ENCODE measurements at places on chromosomes 1 and 21.

GRCh38 chr1:24846671-24847070 is 83.4 kb downstream of the RUNX3 start:
- DNase-seq: no peak

DNA sequence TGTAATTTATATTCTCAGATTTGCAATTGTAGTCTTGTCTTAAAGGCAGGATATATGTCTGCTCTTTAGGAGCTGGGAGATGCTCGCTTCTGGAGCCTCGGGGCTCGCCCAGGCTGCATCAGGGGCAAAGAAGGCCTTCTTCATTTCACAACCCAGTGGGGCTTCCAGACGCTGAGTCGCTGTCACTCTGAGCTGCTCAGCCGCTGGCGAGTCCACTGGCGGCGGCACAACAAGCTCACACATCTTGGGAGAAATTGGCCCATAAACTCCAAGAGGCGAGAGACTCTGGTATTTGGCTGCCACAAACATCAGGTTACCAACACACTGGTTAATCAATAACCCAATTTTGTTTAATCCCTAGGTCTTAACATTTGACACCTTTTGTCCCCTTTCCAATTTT is 216.6 kb downstream of the ATG4C start:
- no peak for DNase-seq

GRCh38 chr1:25971066-25971810 is 26.6 kb downstream of the PAFAH2 start:
- DNase-seq: no peak

DNA sequence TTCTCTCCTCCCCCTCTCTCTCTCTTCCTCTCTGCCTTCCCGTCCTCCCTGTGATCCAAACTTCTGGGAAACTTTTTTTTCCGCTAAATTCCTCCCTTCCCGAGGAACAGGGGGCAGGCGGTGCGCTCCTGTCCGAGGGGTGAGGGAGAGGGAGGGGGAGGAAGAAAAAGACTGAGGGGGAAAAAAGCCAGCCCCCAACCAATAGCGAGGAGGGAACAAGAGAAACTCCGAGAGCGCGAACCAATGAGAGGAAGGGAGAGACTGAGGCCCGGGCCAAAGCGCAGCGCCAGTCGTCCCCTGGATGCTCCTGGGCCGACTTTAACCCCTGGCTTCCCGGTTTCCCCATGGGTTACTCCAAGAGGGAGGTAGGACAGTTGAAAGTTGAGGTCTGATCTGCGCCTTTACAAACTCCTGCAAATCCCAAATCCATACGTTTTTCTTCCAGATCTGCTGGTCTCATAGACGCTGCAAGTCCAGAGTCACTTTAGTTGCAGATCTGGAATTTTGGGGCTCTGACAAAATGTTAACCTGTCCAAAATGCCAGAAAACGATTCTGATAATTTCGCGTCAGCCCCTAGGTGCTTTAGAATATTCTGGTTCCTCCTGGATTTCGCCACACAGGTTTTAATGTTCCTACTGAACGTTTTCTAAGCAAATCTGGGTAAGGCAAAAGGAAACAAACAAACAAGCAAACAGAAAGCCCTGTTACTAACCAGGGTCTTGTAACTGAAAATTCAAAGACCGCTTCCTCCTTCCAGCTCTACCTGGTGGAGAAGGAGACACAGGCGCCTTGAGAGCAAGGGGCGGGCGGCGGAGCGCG is at the start of gene TBX15:
Gene TBX15, minus strand, starts transcription at position 158 of the 820 bp plus-strand sequence. CDS start 548 bp downstream, outside the sequence.
- no peak for DNase-seq

DNA sequence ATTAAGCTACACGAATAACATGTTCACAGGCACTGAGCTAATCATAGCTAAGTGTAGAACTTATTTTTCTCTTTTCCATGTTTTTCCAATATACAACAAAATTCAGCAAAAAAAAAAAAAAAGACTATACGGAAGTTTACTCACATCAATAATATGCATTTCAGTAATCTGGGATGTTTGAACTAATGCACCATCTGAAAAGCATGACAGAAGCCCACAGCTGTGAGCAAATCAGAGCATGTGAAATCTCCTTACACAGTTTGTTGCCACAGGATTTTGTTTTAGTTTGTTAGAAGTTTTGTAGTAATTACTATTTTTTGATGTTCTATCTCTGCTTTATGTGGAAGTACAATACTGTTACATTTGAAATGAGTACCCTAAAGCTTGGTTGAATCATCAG is 1051.7 kb downstream of the TTLL7 start:
- no peak for DNase-seq

DNA sequence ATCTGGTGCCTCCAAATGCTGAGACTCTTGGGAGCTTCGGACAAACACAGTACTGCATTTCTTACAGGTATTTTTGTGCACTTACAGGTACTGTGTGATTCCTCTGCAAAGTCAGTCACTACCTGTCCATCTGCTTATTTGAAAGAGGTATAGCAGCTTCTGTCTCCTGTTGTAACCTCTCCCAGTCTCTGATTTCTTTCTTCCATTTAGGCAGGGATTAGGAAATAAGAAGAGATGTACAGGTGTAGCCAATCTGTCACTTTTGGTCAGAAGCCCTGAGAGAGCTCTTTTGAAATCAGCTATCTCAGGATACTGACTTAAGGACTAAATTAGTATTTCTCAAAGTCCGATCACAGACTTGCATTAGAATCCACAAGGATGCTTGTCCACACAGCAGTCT is 54.0 kb downstream of the AKT3 start:
- no peak for DNase-seq

DNA sequence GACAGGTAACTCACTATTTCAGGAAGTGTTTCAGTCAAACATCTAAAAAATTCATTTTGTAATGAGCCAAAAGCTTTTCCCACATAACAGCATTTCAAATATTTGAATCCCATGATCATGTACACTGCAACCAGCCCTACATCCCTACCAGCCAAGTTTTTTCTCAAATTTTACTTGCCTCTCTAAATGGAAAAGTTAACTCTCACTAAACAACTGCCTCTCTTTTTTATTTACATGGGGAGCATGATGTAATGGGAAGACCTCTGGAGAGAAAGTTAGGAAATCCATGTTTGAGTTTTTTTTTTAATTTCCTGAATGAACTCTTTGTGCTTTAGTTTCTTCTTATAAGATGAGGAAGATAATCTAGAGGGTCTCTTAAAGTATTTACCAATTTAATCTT is 70.5 kb downstream of the TTLL7 start:
- DNase-seq: no peak

DNA sequence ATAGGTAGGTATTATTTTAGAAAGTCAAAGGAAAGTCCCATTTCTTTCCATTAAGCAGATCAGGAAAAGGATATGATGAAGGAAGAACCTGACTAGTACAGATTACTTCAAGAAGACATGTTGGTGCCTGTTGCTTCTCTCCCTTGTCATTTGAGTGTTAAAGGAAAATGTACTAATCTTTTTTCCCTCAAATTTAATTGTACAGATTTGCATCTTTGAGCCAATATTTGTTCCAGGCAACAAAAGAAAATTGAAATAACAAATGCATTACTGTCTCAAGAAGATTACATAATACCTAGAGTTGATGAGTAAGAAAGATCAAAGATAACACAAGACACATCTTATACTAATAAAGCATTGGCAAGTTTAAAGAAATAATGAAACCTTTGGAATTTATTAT is 566.9 kb upstream of the ZP4 start:
- DNase-seq: no peak

GRCh38 chr1:167922023-167922422 is 8.1 kb upstream of the ADCY10 start:
- DNase-seq: peak; percentile 41

DNA sequence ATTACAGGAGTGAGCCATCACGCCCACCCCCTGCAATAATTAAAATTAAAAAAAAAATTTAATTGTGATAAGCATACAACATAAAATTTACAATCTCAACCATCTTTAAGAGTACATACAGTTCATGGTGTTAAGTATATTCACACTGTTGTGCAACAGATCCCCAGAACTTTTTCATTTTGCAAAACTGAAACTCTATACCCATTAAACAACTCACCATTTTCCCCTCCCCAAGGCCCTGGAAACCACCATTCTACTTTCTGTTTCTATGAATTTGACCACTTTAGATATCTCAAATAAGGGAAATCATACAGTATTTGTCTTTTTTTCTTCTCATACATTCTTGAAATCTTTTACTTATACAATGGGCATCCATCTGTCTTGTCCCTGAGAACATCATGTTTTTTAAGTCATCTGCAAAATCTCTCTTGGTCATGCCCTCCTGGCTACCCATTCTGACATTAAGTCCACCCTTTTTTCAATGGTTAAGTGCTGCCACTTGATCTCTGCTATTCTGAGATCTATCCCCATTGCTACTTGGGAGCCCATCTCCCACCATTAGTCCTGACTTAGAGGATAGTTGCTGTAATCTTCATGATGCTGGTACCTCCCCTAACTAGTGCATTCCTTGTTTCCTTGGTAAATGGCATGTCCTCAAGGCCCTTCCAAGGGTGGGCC is 39.4 kb upstream of the ZFYVE9 start:
- no peak for DNase-seq

- DNase-seq: no peak
Measured at GRCh38 chr1:69947837-69948236, 257.5 kb downstream of the LRRC40 start.

GRCh38 chr1:244301595-244302130 is 150.0 kb downstream of the ADSS2 start:
- no peak for DNase-seq

DNA sequence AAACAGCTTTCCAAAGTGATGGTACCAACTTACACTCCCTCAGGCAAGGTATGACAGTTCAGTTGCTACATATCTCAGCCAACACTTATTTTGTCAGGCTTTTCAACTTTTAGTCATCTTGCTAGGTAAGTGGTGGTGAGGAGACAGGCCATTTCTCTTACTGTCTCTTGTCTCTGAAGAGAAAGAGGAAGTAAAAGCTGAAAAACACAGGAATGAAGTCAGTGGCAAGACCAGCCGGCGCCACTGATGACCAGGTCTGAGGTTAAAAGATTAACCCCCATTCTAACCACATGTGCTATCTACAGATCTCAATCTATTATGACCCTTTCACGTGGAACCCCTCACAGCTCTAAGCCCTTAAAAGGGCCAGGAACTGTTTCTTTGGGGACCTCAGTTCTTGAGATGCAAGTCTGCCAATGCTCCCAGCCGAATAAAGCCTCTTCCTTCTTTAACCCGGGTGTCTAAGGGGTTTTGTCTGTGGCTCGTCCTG is 4.2 kb downstream of the ADCY10 start:
- DNase-seq: no peak

DNA sequence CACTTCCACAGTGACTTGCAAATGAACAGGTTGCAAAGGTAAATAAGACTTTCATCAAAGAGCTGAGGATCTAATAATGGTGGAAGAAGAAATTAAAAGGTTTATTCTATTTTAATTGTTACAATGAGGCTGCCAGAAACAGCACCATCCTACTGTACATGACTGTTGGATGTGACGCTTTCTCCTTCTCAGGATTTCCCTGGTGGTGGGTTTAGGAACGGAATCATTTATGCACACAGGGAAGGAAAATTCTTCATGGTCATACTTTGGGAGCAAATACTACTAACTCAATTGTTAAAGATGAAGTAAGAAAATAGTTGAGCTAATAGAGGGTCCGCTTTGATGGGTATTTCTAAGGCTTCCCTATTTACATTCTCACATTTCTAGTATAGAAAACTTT is 22.2 kb upstream of the LYPLAL1 start:
- DNase-seq: no peak

GRCh38 chr1:214216779-214217178 is 64.2 kb upstream of the SMYD2 start:
- no peak for DNase-seq

GRCh38 chr1:26960625-26960966 is 328 bp upstream of the KDF1 start:
- no peak for DNase-seq

DNA sequence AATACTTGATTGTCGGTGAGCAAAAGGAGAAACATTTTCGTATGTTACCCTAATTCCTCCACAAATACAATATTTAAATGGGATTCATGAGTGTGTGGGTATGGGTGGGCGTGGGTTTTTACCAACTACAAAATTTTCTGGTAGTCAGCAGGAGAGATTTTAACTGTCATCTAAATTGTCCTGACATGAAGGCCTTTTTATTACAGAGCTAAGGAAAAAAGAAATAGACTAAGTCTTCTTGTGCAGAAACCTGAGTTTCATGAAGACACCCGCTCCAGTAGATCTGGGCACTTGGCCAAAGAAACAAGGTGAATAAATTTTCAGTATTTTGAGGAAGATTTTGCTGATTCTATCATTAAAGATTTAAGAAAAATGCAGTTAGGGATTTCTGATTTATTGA is 752 bp downstream of the RGS18 start:
- no peak for DNase-seq

DNA sequence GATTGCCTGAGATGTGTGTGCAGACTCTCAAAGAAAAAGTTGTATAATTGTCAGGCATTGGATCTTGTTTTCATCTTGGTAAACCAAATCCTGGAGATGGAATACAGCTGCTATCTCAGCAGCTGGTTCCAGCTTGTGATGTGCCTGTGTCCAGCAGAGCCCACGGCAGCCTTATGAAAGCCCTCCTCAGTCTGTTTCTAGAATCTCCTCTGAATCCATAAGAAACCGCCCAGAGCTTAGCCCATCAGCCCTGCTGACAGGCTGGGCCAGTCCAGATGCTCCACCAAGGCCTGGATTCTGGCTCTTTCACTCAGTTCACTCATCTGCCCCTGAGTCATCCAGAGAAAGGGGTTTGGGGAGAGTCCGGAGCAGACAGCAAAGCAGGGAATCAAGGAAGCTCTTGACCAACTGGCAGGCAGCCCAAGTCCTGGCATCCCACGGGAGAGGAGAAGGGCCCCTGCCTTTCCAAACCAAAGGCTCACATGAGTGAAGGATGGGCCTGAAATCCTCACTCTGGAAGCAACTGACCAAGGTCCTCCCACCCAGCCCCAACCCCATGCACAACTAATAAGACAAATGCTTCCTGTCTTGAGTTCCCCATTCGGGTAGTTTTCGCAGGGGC is 45.7 kb downstream of the NAV1 start:
- DNase-seq: peak; percentile 90

DNA sequence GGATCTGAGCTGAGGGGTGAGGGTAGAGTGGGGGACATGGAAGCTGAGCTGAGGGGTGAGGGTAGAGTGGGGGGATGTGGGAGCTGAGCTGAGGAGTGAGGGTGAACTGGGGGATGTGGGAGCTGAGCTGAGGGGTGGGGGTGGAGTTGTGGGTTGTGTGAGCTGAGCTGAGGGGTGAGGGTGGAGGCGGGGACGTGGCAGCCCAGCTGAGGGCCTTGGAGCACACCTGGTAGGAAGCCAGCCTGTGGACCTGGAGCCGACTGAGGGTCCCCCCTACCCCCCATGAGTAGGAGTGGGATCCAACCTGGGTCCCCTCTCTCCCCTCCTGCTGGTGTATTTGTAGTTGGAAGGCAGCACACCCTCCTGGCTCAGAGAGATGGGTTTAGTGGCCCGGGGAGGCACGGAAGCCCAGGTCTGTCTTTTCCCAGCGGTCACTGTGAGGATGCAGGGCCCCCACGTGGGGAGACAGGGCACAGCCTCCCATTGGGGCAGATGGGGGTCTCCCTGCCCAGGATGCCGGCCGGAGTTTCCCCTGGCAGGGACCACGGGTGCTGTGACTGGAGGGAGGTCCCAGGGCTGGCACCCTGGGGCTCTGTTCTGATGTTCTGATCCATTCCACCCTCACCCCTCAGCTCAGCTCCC is 13.2 kb upstream of the NPHP4 start:
- DNase-seq: no peak

GRCh38 chr1:70140894-70141293 is 64.5 kb downstream of the LRRC40 start:
- DNase-seq: peak; percentile 29
